NCI-H460 (cell line): ENCODE measurements at places on chromosomes 5 and 9.

DNA sequence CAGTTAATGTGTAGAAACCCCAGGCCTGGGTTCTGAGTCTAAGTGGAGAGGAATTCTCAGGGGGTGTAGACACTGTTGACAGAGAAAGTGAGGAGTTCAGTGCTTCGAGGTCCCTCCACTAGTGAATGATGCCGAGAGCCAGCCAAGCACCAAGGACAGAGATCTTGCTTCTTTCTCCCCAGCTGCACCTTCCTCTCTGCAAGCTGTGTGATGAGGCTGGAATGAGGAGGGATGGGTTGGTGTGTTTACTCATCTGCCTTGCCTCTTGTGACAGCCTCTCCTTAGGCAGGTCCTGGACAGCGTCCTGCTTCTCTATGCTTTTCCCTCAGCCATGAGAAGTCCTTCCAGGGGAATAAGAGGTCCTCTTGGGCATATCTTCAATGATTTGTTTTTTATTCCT lies 35.3 kb downstream of the HNRNPH1 start:
- DNase-seq = no peak

GRCh38 chr5:9112520-9113291 lies 433.2 kb downstream of the SEMA5A start:
- DNase-seq = no peak

DNA sequence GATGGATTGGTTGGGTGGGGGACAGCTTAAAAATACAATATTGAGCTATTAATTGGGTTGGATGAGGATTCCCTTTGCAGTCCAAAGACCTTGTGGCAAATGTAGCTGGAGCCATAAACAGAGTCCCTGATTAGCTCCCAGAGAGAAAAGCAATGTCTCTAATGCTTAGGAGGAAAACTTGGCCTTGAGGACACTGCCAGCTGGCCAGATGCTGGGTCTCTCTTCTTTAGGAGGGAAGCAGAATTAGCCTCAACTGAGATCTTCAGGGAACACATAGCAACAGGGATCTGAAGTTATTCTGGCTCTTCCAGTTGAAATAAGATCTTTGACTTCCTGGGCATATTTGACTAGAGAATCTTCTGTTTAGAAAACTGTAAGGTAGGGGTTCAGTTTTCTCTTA lies 121.7 kb upstream of the WWC1 start:
- no peak for DNase-seq

GRCh38 chr9:94804316-94804715 lies 77.8 kb downstream of the AOPEP start:
- no peak for DNase-seq

DNA sequence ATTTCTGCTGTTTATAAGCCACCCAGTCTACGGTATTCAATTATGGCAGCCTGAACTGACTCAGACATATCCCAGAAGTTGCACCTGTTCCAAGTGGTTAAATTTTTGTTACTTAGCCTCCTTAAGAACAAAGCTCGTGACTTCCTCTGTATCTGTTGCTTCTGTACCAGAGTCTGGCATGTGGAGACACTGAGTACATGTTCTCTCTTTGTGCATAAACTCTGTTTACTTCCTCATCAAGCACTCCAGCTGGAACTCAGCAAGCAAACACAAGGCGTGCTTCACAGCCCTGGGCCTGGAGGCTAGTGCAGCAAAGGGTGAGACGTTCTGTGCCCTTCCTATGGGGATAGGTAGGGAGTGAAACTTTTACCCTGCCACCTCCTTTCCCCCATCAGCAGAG lies 19.0 kb downstream of the C9orf152 start:
- DNase-seq = no peak

GRCh38 chr5:163460562-163461171 lies at the start of gene HMMR:
HMMR (plus strand) TSS chr5:163460632; CDS start chr5:163460693, 61 bp downstream.
- DNase-seq = no peak

DNA sequence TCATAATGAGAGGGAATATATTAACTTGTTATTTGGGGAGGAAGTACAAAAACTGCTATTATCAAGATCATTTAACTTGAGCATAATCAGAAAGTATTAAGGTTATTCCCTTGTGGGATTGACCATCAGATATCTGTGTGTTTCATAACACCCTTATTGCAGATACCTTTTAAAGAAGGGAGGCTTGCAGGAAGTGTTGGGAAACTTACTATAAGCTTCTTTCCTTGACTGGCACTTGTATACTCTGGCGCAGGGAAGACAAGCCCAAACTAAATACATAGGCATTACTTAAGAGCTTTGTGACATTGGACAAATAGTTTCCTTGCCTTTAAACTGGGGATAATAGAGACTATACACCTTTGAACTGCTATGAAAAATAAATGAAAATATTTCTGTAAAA lies 50.9 kb downstream of the PIK3R1 start:
- DNase-seq = no peak

- no peak for DNase-seq
Measured at GRCh38 chr5:142320851-142321560, 3.8 kb downstream of the SPRY4 start.

DNA sequence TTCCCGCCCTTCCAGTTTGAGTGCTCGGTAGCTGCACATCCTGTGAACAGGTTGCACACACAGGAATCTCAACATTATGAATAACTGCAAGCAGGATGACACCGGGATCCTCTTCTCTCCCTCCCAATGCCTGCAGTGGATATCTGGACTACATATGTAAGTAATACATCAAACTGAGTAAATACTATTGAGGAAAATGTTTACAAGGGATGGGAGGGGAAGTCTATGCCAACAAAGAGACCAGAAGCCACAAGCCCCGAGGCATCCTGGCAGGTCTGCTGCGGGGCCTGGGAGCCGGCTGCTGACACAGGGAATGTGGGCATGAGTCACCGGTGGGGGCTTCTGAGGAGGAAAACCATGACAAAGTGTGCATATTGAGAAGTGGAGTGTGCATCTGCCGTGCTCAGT lies 8.6 kb upstream of the ANKRD33B start:
- DNase-seq = no peak

- DNase-seq = no peak
Measured at GRCh38 chr9:115517335-115518075, 399.5 kb upstream of the TNC start.

- no peak for DNase-seq
Measured at GRCh38 chr5:140213370-140213983, 38.5 kb downstream of the CYSTM1 start.

DNA sequence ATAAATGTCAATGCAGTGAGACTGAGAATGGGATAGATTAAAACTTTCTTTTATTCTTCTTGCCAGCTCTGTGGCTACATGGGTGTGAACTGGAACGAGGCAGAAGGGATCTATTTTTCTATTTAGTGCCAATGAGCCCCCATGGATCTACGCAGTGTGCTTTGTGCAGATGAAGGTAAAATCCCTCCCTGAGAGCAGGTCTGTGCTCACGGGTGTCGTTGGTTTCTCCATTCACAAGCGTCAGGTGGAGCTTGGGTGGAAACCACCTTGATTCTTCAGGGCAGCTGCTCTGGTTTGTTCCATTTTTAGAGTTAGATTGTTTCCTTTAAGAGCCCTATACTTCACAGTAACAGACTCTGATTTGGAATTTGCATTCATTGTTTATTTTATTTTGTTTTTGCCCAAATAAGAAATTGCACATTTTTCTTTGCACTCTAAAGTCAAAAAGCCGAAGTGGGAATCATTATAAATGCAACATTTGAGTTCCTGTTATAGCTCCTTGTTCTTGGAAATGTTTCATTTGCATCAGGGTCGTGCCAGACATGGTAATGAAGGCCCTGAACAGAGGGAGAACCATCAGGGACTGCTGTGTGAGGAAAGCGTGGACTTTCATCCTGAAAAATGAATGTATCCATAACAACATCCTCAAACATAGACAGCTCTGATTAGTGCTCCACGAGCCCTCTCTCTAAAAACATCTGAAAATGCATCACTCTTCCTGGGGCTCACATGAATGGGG lies 31.1 kb upstream of the BICD2 start:
- DNase-seq = no peak

GRCh38 chr9:3526997-3527940 lies 1.5 kb upstream of the RFX3 start:
- no peak for DNase-seq
